ENCODE measurements at places on chromosomes 5 and 9. TPM values are rescaled to one million over a fixed set of nuclear protein-coding genes. Genes with fewer than 3 reads are reported as not detected.

- DNase-seq: peak; percentile 47
Measured at GRCh38 chr5:51377151-51378060, 5.8 kb upstream of the ISL1 start.

DNA sequence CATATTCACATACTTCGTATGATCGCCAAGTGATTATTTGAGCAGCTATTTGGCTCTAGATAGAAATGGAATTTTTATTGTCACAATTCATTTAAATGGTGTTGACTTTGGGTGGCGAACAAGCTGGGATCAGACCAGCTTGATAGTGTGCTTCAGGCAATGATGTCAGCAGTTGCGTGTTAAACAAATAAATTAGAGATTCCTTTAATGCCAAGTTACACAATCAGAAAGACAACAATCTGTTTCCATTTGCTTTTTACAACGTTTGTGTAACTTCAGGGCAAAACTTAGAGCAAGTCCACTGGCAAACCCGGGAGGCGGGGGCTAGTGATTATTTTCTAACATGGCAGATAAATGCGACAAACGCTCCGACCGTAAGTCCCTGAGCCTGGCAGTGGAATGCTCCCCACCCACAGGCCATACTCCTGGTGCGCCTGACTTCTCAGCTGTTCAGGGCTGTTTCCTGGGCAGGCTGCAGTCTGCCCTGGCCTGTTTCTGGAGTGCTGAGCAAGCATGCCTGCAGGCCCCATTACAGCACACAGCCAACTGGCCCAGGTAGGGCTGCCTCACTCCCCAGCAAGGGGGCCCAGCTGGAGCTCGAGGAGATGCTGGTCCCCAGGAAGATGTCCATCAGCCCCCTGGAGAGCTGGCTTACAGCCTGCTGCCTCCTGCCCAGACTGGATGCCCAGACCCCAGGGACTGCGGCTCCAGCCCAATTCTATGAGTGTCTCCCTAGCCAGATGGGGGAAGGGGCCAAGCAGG, 88.7 kb downstream of the BASP1 start:
- DNase-seq: peak; percentile 40

DNA sequence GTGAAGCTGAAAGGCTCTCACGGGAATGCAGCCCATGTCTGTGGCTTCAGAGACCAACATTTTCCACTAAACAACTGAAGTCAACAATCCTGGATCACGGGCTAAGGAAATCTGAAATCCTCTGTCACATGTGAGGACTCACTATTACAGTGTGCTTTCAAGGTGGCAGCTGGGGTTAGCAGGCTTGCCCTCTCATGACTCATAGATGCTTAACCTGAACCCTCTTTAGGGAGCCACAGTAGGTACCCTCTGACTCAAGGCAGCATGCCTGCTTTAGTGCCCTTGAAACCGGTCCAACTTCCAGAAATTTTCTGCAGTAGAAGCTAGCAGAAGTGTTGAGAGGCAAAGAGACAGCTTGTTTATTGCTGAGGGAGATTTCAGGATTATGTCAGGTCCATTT, 232.5 kb downstream of the GABRB2 start:
- DNase-seq: no peak

RNF183 gene
- not detected for total RNA-seq

PCDHA9 gene
- total RNA-seq: 0.46 TPM

LCN15 gene
- not detected for total RNA-seq

PCDHGB3 gene
- 1.6 TPM for total RNA-seq

Data from H9 (cell line).